ENCODE measurements at places on chromosomes 11 and 22. TPM values are rescaled to one million over a fixed set of nuclear protein-coding genes. Genes with fewer than 3 reads are reported as not detected.

The EMID1 gene
- 6.0 TPM for total RNA-seq

The UBE4A gene
- 49.3 TPM for total RNA-seq

- DNase-seq: no peak
Observed at GRCh38 chr22:30777587-30777986, 82.9 kb downstream of the OSBP2 start.

DNA sequence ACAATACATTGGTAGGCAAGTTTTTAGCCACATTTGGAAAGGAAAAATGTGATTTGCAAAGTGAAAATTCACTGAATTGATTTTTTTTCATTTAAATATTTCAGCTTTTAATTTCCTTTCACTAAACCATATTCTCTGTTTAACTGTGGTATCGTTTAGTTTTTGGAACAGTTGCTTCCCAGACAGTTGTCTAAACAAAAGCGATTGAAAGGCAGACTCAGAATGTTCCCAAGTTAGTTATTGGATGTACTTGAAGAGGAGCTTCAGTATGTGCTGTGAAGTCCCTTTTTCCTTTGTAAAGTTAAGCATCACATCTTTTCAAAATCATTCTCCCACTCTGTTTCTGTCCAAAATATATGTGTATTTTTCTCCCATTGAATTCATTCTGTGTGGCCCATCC is 623.4 kb upstream of the LUZP2 start:
- no peak for DNase-seq

DNA sequence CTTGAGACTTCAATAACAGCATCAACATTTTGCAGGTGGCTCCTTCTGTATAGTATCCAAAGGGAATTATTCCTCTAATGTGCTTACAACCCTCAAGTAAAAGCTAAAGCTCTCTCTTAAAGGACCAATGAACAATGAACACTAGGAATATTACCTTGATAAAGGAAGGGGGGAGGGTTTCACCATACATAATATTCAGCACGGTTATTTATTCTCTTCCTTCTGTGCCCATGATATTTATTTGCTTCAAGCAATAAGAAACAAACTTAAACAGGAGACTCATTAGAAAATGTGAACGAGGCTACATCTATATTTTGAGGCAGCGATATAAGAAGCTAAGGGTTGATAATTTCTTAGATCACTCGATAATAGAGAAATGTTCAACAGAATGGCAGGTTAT is 21.2 kb downstream of the BLID start:
- DNase-seq: no peak

DNA sequence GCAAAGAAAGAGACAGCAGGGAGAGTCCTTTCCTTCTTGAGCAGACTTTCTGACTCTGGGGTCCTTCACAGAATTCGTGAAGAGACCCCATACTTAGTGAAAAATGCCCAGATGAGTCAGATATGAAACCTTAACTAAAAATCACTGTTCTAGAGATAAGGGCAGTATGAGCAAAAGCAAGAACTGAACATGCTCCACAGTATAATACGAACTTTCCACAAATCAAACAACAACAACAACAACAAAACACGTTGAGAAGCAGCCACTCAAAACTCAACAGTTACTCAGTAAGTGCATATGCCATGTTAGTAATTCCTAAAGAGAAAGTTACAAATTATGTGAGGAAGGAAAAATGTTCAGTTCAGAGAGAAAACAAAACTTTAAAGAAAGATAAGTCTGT is 44.3 kb downstream of the PITPNB start:
- DNase-seq: no peak

DNA sequence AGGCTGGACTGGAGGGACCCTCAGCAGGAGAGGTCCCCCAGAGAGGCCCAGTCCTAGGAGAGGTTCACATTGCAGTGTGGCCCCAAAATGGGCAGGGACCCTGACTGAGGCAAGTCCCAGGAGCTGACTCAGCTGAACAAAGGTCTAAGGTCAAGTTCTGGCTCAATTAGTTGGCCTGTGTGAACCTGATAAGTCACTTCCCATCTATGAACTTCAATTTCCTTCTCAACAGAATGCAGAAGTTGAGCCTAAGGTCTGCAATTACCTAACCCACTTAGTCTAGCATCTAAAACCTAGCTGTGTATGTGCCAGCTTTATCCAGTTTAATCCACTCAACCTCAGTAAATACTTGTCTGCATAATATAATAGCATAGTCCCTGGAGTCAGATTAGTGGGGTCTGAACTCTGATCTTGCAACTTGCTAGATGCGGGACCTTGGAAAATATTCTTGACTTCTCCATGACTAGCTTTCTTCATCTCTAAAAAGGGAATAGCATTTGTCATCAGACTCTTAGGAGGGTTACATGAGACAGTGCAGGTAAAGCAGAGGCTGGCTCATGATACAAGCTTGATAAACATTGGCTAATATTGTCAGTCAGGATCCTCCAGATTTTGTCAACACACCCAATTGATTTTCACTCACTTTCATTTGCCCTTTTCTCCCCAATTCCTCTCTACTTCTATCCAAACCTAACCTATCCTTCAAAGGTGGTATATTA is 465.5 kb downstream of the INSC start:
- DNase-seq: no peak

DNA sequence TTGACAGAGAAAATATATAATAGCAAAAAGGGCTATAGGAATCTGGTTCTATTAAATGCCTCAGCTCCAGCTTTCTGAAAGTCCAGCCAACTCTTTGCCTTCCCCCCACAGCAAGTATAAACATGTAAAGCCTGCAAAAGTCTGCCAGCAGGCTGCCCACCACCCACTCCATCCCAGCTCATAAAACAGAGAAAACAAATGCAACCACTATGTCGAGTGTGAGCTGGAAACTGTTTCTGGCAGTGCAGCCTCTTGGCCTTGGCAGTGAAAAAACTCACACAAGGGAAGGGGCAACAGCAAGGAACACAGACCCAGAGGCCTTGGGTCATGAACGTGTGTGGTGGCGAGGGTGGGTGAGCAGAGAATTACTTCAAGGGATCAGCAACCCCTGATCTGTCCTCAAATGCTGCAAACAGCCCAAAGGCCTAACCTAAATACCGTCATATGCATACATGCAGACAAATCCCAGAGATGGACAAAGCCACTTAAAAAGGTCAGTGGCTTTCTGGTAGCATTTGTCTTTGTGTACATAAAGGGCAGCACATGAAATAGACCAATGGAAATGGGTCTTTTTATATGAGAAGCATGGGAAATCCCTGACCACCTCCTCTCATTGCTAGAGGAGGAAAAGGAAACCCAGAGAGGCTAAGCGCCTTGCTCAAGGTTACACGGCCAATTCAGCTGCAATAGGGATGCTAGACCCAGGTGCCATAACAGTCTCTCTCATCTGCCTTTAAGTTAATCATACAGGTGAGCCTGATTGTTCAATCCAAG is 74.8 kb downstream of the NAT10 start:
- DNase-seq: no peak

GRCh38 chr11:70433526-70433925 is 35.2 kb downstream of the CTTN start:
- no peak for DNase-seq

GRCh38 chr11:111762981-111763643 is 3.1 kb downstream of the PPP2R1B start:
- DNase-seq: no peak
